ENCODE measurements at places on chromosomes 5 and 9.
A peak's percentile ranks its signal among the peaks of the same experiment; 100 is the strongest.

GRCh38 chr5:142325725-142326479, 1.1 kb upstream of the SPRY4 start:
- peak; percentile 80 for DNase-seq

GRCh38 chr9:91186632-91187108, 175.0 kb downstream of the AUH start:
- DNase-seq: no peak

- DNase-seq: no peak
Observed at GRCh38 chr5:164326219-164326618, 820.8 kb downstream of the MAT2B start.

GRCh38 chr5:76754668-76755078, 38.7 kb downstream of the F2R start:
- DNase-seq: no peak

- no peak for DNase-seq
Observed at GRCh38 chr9:125437771-125438221, 176.2 kb downstream of the GAPVD1 start.

GRCh38 chr5:142998316-142999020, 228.3 kb downstream of the ARHGAP26 start:
- no peak for DNase-seq

GRCh38 chr5:127702926-127703561, at the start of gene CCDC192:
Gene CCDC192 (plus strand): TSS chr5:127703391. CDS start chr5:127703446, 55 bp downstream.
- peak; percentile 43 for DNase-seq

DNA sequence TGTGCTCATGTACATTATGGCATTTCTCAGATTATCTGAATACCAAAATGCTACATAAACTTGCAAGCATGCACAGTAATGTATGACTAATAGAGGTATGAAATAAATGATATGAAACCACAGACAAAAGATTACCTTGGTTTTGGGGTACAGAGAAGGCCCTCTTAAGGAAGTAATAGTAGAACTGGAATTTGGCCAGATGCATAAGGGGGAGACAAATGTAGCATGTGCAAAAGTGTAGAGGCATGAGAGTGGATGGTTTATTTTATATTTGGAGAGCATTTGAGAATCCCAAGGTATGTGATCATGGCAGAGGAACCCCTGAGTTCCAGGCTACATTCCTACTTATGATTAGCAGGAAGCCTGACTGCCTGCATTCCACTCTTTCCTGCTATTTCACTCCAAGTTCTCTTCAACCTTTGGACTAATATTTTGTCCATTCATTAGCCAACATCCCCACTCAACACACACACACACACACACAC, 74.2 kb downstream of the MAMDC2 start:
- DNase-seq: no peak

GRCh38 chr5:172055996-172056395, 49.6 kb upstream of the FBXW11 start:
- DNase-seq: no peak

- DNase-seq: no peak
Observed at GRCh38 chr5:65475895-65476294, 5.8 kb downstream of the ADAMTS6 start.

- no peak for DNase-seq
Observed at GRCh38 chr9:124859803-124860581, 1.8 kb downstream of the RPL35 start.

DNA sequence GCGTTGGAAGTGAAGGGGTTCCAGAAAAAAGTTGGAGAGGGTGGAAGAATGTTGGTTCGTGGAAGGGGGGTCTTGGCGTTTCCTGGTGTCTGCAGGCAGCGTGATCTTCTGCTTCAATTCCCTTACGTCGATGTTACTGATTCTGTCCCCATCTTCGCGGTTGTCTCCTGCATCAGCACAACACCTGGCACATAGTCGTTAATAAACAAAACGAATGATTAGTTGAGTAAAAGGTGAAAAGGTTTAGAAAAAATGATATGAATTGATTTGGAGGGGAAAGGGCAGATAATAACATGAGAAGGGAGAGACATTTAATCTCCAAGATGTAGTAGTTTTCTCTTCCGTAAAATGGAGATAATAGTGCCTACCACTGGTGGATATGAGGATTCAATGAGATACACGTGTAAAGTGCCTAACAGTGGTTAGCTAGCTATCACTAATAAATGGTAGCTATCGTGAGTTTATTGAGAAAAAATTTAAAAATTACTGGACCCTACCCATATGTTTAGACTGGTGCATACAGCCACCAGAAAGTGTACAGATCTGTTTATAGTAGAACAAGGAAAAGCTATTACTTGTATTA, 556 bp downstream of the MTREX start:
- DNase-seq: no peak

DNA sequence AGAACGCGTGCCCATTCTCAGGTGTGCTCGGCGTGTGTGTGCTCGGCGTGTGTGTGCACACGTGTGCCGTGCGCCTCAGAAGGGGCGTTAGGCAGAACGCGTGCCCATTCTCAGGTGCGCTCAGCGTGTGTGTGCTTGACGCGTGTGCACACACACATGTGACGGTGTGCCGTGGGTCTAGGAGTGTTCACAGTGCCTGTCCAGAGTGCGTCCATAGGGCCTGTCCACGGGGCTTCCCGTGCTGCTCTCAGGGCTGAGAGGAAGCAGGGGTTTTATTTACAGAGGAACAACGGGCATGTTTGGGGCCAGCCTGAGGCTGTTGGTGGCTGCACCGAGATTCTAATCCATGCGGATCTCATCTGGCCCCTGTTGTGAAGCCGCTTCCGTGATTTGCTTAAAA, 14.2 kb upstream of the AHRR start:
- DNase-seq: peak; percentile 44

- no peak for DNase-seq
Observed at GRCh38 chr9:116267021-116267420, 113.4 kb downstream of the PAPPA start.

DNA sequence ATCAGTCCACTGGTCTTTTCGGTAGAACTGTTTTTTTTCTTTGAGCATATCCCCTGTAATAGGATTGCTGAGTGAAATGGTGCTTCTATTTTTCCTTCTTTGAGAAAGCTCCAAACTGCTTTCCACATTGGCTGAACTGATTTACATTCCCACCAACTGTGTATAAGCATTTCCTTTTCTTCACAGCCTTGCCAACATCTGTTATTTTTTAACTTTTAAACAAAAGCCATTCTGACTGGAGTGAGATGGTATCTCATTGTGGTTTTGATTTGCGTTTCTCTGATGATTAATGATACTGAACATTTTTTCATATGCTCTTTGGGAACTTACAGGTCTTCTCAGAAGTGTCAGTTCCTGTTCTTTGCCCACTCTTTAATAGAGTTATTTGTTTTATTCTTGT, 764.7 kb downstream of the MTRR start:
- DNase-seq: no peak

GRCh38 chr5:10645146-10645545, 81.3 kb downstream of the ANKRD33B start:
- DNase-seq: no peak

GRCh38 chr9:34463098-34463900, 4.7 kb downstream of the DNAI1 start:
- DNase-seq: no peak

GRCh38 chr9:89684912-89685636, 80.3 kb downstream of the GADD45G start:
- peak; percentile 42 for DNase-seq

DNA sequence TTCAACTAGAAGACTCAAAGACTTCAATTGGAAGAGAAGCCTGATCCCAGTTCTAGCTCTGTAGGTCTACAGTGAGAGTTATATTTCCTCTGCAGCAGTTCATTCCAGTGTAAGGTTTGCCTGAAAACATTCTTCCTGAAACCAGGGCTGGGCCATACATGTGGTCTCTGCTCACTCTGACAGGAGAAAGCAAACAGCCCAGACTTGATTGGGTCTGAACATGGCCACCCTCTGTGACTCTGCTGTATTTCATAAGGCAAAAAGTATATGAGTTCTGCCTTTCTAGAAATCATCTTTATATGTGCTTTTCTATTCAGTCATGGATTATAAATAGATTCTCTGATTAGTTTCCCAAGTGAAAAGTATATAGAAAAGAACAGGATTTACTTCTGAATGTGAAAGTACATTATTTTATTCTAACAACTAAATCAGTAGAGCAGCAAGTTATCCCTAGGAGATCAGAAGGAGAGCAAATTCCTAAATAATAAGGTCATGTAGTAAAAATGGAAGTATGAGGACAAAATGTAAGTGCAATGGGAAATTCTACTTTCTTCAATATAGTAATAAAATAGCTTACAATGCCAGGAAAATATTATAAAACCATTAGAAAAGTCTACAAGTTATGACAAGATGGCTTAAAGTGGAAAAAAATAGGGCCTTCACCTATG, 144.3 kb downstream of the EFNA5 start:
- no peak for DNase-seq

- DNase-seq: no peak
Observed at GRCh38 chr5:181200816-181201215, 4.2 kb downstream of the TRIM7 start.

DNA sequence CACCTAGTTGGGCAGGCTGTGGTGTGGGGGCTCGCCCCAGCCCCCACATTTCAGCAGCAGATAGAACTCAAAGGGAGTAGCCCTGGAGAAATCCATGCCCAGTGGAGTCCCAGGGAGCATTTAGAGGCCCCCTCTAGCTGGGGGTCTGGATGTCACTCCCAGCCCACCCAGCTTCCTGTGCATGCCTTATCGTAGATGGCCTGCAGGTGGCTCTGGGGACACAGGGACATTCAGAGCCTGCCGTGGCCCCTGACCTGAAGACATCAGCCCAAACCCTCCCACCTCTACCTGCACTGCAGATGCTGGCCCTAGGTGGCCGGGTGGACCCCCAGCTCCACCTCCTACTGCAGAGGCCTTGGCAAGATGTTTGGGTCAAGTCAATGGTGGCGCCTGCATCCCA, 49.0 kb upstream of the LMX1B start:
- no peak for DNase-seq

Data from retina (tissue), 1 donor.